ENCODE measurements at places on chromosomes 11 and 22.
A peak's percentile ranks its signal among the peaks of the same experiment; 100 is the strongest.

- no peak for DNase-seq
These were observed at the start of gene NCR3LG1 for GRCh38 chr11:17351510-17352176. Gene NCR3LG1 (plus strand): TSS chr11:17351800. CDS start chr11:17351970, 170 bp downstream.

DNA sequence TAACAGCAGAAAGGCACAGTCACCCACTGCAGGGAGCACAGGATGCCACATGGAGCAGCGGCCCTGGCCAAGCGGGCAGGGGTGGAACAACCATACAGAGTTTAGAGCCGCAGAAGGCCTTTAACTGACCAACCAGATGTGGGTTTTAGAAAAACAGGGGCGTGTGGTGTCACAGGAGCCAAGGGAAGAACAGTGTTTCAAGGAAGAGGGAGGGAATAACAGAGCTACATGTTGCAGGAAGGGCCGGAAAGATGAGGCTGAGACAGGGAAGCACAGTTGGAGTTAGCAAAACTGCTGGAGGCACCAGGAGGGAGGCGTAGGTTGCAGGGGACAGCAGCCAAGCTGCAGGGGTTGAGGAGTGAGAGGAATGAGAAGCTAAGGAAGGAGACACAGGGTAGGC, 7.8 kb upstream of the NAA40 start:
- DNase-seq: no peak

DNA sequence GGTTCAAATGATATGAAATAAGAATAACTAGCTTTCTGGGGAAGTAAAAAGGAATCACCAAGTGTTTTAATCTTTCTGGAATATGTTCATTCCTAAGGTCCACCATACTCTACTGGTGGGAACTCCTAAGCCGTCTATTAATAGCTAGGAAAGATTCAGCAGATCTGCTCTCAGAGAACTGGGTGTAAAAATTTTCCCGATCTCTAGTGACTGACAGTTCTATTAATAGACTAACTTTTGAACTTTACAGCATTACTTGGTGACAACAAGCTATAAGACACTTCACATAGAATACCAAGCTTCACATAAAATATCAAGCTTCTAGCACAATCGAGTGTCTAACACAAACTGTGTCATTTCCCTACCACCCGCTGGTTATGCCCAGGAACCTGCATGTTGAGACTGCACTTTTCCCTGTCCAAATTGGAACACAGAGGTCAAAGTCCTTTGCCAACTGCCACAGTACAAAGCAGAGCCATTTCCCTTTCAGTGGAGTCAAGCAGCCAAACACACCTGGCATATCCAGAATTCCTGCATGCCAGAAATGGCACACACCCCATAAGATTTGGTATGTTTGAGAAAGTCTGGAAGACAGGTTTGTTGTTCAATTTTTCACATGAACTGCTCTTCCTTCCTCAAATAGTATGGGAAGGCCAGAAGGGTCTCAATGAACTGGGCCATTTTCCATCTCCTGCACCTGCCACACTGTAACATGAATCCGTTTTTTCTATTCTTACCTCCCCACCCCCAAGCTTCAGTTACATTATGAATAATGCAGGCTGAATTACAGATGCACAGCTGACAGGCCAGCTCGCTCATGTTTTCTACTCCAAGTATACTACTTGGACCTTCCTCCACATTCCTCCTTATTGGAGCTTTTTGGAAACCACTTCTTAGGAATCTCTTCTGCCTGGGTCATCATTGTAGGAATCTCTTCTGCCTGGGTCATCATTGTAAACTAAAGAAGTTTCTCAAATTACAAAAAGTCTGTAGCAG, 3.7 kb downstream of the OSBP start:
- DNase-seq: no peak

GRCh38 chr22:27114186-27114585, 456.8 kb downstream of the MIAT start:
- DNase-seq: no peak

DNA sequence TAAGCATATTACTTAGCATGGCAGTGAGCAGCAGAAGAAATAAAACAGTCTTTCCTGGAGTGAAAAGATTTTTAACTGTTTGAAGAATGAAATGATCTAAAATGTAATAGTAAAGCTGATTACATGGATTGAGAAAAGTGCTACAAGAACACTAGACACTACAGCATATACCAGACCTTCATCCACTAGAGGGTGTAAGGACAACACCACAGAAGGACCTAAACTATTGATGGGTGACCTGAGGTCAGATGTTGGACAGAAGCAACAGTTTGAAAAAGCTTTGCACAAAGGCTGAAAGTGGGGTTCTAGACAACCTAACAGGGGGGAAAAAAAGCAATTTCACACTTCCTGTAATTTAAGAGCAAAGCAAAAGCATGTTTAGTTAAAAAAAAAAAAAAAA, 97.7 kb downstream of the RBFOX2 start:
- DNase-seq: peak; percentile 6

All from NCI-H1694 treated with DMSO at 0.1 percent for 48 hours (cell line).